ENCODE measurements at places on chromosomes 4 and X. TPM values are rescaled to one million over a fixed set of nuclear protein-coding genes. Genes with fewer than 3 reads are reported as not detected.

- no peak for DNase-seq
Measured at GRCh38 chrX:81278616-81279015, 76.7 kb downstream of the SH3BGRL start.

DNA sequence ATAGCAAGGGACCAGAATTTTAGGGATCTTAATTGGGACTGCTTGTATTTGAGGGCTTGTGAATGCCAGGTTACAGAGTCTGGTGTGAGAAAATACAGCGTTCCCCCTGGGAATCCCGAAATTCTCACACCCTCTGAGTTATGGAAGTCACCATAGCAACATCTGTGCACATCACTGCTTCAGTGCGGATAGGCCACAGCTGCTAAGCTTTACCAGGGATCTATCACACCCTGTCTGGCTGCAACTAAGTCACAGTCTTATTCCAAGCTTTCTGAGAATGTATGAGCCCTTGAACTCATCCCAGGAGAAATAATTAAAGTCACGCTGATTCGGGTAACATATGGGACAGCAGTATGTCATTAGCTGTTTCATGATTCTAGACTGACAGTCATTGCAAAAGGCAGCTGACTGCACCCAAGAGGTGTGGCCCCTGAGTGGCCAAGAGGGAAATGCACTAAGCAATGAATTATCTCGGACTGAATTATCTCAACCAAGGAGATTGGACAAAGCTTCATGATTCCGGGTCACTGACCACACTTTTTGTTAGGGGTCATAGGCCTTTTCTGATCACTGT, 46.7 kb upstream of the BTC start:
- no peak for DNase-seq

DNA sequence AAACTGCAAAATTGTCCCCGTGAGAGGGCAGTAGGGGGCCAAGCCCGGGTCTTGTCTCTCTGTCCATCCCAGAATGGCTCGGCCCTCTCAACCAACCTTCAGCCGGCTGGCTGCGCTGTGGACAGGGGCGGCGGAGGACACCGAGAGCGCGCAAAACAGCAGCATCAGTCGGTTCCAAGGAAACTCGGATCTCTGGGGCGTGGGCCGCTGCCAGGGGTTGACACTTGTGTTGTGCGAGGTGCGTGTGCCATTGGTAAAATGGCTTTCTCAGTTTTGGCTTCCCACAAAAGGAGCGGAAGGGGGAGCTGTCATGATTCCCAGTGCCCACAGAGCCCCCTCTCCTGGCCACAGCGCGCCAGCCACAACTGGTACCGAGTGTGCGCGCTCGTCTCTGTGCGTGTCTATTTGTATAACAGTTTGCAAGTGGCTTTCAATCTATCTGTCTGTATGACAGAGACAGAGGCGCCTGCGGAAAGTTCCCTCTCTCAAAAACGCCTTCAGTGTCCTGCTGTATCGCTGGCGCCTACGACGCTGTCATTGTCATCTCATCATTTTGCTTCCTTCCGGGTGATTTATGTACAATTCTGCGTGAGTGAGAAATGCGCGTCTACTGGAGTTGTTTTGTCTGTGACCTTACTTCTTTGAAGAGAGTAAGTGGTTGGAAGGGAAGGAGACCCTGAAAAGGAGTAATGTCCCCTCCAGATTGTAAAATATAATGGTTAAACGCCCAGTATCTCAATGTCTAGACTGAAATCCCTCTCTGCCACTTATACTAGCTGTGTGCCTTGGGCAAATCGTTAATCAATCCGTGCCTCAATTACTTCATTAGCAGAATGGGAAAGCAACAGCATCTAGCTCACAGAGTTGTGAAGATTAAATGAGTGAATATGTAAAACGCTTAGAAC, 1.8 kb downstream of the DKK2 start:
- peak; percentile 12 for DNase-seq

DNA sequence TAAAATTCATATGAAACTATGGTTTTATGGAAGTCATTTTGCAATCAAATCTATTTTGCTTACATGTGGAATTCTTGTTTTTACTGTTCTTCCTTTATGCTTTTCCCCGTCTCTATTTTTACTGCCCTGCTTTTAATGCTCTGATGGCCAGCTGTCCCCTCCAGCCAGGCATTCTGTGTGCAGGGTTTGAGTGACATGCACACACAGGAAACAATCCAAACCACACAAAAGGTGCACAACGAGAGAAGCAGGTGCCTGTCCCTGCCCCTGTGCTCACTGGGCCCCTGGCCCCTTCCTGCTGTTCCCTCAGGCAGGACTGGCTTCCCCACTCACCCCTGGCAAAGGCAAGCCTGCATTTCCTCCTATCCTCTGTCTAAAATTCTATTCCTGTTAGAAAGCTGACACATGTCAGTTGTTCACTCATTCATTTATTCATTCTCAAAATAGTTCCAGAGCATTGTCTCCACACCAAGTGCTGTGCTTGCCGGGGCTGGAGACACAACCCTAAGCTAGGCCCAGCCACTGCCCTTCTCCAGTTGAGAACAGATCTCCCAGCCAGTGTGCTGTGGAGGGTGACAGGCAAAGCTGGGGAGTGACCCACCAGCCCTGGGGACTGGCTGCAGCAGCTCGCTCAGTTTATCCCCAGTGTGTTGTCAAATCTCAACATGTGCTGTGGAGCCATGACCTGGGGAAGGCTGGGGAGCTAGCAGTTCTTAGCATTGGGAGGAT, 346.3 kb downstream of the FBXW7 start:
- DNase-seq: no peak

- DNase-seq: no peak
Measured at GRCh38 chr4:158333820-158334219, 123.5 kb downstream of the TMEM144 start.

DNA sequence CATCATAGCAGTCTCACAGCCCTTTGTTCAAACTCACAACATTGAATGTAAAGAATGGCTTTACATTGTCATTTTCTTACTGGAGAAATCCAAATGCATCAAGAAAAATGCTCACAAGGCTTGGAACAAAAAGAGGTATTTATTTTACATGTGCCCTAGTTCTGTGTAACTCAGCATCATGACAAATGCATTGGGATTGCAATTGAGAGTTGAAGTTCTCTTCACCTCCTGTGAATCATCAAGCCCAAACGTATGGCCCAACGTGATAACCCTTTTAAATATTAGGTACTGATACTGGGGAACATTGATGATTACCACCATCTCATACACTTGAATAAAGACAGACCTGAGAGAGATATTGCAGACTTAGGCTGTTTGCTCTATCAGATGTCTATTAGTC, 61.6 kb downstream of the GASK1B start:
- DNase-seq: no peak

DNA sequence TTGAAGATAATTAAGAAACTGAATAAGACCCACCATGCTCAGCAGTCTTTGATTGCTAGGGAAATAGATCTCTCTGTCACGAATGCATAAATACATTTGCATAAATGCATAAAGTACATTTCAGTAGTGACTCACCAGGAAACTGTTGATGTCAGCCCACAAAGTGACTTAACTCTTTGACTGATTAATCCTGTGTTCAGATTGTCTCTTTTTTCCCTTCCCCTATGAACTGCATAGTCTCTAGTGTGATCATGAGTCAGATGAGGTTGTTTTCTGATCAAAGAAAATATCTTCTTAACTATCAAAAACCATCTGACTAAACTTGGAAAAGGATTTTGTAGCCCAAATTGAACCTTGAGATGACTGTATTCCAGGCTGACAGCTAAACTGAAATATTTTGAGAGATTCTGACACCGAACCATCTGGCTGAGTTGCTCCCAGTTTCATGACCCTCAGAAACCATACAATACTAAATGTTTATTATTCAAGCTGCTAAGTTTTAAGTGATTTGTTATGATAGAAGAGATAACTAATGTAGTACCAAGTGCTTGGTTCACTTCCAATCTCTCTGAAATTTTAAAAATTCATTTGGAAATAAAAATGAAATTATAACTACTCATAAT, 1381.5 kb upstream of the AGA start:
- DNase-seq: no peak

- no peak for DNase-seq
Measured at GRCh38 chrX:138270931-138271330, 440.6 kb downstream of the FGF13 start.

GRCh38 chr4:136551753-136552152, 980.5 kb downstream of the PCDH18 start:
- no peak for DNase-seq

GRCh38 chr4:83417566-83417965, 38.1 kb downstream of the HELQ start:
- no peak for DNase-seq

GRCh38 chrX:148956352-148956751, 455.9 kb downstream of the AFF2 start:
- no peak for DNase-seq

DNA sequence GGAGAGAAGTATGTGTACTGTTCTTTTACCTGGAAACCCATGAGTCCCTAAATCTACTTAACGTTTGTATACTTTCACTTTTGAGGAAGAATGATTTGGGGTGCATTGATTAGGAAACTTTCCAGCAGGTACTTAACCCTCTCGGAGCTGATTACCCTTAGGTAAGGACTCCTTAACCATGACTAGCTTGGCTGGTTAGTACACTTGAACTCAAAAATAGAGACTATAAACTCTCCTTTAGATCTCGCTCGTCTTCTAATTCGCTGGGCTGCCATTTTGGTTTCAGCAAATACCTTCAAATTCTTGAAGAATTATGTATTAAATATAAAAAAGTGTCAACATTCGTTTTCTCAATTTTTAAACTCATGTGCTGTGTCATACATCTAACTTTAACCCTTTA, 2.0 kb downstream of the USP9X start:
- no peak for DNase-seq

GRCh38 chr4:37471971-37472370, 214.2 kb downstream of the RELL1 start:
- no peak for DNase-seq

DNA sequence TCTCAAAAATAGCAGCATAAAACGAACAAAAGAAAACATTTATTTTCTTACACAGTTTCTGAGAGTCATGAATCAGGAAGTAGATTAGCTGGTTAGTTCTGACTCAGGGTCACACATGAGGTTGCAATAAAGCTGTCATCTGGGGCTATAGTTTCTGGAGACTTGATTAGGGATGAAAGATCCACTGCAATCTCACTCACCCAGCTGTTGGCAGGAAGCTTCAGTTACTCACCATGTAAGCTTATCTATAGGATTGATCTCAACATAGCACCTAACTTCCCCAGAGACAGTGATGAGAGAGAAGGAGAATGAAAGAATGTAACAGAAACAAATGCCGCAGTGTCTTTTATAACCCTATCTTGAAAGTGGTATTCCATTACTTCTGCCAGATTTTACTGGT, 435.5 kb downstream of the GABRG1 start:
- no peak for DNase-seq

DNA sequence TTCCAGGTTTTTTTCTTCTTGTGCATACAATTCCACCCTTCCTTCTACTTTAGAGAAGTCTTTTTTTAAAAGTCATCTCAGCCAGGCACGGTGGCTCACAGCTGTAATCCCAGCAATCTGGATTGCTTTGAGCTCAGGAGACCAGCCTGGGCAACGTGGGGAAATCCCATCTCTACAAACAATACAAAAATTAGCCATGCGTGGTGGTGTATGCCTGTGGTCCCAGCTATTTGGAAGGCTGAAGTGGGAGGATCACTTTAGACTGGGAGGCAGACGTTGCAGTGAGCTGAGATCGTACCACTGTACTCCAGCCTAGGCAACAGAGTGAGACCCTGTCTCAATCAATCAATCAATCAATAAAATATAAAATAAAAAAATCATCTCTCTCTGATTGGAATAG, 14.8 kb downstream of the ELOVL6 start:
- no peak for DNase-seq

GRCh38 chrX:55593296-55593695, 29.9 kb upstream of the FOXR2 start:
- DNase-seq: no peak

- no peak for DNase-seq
Measured at GRCh38 chr4:80255329-80256095, 11.0 kb upstream of the FGF5 start.

GRCh38 chr4:94304365-94304971, 38.2 kb downstream of the HPGDS start:
- peak; percentile 40 for DNase-seq

GRCh38 chr4:7431696-7432530, 2.8 kb downstream of the PSAPL1 start:
- no peak for DNase-seq

- no peak for DNase-seq
Measured at GRCh38 chrX:111652719-111653118, 28.3 kb upstream of the ALG13 start.

DNA sequence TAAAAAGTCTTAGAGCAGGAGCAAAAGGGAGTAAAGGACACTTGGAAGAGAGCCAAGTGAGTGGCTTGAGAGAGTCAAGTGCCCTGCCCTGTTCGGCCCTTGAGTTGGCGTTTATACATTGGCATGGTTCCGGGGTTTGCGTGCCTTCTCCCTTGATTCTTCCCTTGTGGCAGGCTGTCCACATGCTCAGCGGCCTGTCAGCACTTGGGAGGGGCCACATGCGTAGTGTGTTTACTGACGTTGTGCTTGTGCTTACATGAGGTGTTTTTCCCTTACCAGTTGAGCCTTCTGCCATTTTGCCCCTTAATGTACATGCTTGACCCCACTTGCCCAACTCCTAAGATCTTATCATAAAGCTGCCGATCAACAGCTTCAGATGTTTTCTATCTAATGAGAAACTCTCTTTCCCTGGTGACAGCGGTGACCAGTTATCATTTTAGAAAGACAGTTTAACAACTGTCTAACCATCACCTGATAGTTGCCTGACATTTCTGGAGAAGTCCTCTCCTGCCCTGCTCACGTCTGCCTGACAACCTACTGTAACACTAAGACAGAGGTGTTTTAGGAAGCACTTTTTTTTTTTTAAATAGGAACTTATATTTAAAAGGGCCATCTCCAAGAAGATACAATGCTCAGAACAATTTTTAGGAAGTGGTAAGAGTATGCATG, 49.5 kb upstream of the GC start:
- no peak for DNase-seq

DNA sequence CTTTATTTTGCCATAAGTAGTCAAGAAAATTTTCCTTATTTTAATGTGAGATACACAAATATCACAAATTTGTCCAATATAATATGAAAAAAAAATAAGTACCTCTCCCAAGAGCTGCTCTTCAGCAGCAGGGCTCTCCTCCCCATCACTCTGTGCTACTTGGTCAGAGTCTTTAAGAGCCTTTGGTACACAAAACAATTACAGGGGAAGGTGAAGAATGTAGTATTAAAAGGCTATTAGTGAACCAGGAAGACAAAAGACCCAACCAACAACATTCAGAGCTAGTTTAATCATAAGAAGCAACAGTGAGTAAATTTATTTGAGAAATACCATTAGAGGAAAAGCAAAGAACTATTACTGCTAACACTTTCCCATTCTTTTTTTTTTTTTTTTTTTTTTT, 29.4 kb downstream of the SEC31A start:
- no peak for DNase-seq

Gene NHSL2
- 0.10 TPM for total RNA-seq

Gene PF4V1
- total RNA-seq: not detected

Gene SPANXN1
- total RNA-seq: not detected

Gene ABCE1
- total RNA-seq: 174 TPM

Gene MCUB
- 69.1 TPM for total RNA-seq

Gene FRG2
- total RNA-seq: not detected

Gene XPNPEP2
- total RNA-seq: 0.21 TPM

Gene ATP2B3
- total RNA-seq: not detected

Gene CRMP1
- total RNA-seq: not detected
